ENCODE measurements at places on chromosomes 7 and 10.

DNA sequence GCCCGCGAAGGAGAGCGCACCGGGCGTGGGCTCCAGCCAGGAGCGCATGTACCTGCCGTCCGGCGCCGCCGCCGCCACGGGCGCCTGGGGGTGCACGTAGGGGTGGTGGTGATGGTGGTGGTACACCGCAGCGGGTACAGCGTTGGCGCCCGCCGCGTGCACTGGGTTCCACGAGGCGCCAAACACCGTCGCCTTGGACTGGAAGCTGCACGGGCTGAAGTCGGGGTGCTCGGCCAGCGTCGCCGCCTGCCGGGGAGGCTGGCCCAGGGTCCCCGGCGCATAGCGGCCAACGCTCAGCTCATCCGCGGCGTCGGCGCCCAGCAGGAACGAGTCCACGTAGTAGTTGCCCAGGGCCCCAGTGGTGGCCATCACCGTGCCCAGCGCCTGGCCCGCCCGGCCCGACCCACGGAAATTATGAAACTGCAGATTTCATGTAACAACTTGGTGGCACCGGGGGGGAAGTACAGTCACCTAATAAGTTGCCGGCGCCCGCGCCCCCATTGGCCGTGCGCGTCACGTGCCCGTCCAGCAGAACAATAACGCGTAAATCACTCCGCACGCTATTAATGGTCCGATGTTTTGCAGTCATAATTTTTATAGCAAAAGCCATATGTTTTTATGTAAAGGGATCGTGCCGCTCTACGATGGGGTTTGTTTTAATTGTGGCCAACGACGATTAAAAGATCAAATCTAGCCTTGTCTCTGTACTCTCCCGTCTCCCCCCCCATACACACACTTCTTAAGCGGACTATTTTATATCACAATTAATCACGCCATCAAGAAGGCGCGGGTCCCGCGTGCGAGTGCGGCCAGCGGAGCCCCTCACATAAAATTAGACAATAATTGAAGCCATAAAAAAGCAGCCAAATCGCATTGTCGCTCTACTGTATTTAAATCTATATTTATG lies at the start of gene HOXA9:
HOXA9 (minus strand) TSS at position 449 of the 907 bp plus-strand sequence; CDS start at position 369, 80 bp downstream.
- DNase-seq: no peak

DNA sequence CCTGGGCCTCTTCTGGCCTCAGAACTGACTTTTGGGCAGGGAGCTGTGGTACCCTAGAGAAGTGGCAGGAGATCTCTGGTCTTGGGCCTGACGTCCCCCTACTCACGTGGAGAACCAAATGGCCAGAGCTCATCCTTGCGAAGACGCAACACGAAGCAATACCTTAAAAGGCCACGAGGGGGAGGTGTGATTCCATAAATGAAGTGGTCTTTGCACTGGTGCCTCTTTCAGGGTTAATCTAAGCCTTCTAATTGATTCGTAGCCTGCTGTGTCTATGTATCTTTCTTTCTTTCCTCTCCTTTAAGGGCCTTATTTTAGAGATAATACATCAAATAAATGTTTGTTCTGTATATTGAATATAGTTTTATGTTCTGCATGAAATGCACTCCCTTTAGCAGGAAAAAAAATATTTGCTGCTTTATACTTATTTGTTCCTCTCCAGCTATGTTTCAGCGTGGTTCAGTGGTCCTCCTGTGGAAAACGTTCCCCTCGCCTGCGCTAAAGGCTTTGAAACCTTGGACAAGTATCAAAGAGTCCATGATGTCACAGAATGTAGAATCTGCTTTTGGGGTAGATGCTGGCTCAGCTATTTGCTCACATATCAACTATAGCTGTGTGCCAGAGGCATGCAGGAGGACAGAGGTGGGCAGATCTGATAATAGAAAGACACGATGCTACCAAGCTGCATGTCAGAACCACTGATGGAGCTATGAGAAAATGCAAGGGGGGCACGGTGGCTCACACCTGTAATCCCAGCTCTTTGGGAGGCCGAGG lies 41.0 kb downstream of the STRA8 start:
- peak; percentile 30 for DNase-seq

GRCh38 chr10:125694883-125695282 lies 11.9 kb upstream of the TEX36 start:
- no peak for DNase-seq

DNA sequence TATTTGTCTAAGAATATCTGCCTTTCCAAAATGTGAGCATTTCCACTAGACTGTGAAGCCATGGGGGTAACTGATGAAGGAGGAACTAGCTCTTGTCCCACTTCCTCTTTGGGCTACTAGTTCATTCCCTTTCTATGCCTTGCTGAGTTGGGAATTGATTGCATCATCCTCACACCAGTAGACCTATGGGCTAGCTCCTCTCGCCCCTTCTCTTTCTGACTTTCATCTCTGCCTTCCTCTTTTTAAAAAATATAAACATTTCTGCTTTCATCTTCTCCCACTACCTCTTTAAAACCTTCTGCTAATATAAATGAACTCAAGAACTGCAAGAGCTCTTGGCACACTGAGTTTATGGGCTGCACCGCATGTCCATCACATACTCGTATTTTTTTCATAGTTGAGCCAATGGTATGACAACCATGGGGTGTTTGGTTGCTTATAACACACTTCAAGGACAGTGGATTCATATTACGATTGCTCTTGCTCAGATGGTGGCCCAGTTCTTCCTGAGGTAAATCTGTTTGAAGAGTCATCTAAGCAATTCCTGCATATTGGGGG lies 182.0 kb downstream of the REEP3 start:
- peak; percentile 56 for DNase-seq

- DNase-seq: no peak
Observed at GRCh38 chr7:117116211-117116610, 162.9 kb downstream of the ST7 start.

DNA sequence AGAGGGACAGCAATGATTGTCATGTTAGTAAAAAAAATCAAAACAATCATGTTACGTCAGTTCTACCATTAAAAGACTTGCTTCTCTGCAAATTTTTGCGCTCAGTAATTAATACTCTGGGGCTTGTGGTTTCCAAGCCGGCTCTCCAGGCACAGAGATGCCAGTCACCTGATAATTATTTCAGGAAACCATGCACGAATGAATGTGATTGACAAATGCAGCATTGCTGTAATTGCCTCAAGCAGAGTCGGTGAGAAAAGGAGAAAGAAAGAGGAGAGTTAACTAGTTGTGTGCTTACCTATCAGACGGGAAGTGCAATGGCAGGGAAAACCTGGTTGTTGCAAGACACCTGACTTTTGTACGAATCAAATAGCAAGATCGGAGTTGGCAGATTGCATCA lies 609.8 kb upstream of the MKI67 start:
- DNase-seq: no peak

GRCh38 chr10:37535459-37536246 lies 321.8 kb downstream of the ZNF248 start:
- no peak for DNase-seq

All from DMS79 (cell line).